ENCODE measurements at places on chromosomes 16 and 17. TPM values are rescaled to one million over a fixed set of nuclear protein-coding genes. Genes with fewer than 3 reads are reported as not detected.
A peak's percentile ranks its signal among the peaks of the same experiment; 100 is the strongest.

Gene NPIPA2
- not detected for total RNA-seq

Gene CDH13
- total RNA-seq: 0.56 TPM

- no peak for DNase-seq
Observed at GRCh38 chr17:539766-540165, 174.9 kb downstream of the VPS53 start.

DNA sequence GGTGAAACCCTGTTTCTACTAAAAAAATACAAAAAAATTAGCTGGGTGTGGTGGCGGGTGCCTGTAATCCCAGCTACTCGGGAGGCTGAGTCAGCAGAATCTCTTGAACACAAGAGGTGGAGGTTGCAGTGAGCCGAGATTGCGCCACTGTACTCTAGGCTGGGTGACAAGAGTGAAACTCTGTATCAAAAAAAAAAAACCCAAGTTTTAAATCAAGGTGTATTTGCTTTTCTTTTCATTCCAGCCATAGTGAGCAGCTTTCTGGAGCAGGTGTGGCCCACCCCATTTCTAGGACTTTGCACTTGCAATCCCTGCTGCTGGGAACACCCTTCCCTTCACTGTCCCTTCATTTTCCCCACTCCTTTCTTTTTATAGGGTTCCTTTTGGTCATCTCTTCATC is 28.8 kb downstream of the TMEM238L start:
- DNase-seq: no peak

Gene CMTM1
- 0.61 TPM for total RNA-seq

GRCh38 chr16:20952139-20952920 is 51.8 kb downstream of the LYRM1 start:
- DNase-seq: no peak

Gene GAS7
- total RNA-seq: 79.9 TPM

Gene SDR42E1
- 4.4 TPM for total RNA-seq

Gene NGFR
- 0.07 TPM for total RNA-seq

DNA sequence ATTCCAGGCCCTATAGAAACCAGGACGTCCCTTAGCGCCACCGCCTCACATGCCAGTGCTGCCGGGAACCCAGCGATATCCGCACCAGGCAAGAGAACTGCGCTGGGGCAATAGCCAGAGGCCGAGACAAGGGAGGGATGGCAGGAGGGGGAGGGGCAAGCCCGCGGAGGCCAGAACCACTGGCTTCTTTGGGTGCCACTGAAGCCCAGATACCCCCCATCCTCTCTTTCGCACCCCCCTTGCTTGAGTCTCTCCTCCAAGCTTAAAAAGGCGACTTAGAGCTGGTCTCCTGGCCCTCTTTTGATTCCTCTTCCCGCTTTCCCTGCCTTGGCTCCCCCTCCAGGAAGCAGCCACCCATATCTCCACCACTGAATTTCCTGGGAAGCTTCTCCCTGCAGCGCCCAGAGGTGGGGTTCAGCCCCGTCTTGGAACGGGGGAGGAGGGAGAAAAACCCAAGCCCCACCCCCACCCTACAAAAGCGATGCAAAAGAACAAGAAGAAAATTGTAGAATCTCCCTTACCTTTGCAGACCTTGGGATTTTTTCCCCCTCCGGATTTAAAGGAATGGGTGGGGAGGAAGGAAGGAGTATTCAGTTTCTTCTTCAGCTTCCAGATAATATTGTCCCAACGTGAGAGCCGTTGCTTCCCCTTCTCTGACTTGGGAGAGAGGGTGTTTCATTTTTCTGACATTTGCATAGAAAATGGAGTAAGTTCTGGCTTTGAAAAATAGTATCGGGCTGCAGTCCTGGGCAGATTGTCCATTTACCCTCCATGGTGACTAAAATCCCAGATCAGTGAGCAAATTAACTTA is 622 bp downstream of the HOXB6 start:
- no peak for DNase-seq

DNA sequence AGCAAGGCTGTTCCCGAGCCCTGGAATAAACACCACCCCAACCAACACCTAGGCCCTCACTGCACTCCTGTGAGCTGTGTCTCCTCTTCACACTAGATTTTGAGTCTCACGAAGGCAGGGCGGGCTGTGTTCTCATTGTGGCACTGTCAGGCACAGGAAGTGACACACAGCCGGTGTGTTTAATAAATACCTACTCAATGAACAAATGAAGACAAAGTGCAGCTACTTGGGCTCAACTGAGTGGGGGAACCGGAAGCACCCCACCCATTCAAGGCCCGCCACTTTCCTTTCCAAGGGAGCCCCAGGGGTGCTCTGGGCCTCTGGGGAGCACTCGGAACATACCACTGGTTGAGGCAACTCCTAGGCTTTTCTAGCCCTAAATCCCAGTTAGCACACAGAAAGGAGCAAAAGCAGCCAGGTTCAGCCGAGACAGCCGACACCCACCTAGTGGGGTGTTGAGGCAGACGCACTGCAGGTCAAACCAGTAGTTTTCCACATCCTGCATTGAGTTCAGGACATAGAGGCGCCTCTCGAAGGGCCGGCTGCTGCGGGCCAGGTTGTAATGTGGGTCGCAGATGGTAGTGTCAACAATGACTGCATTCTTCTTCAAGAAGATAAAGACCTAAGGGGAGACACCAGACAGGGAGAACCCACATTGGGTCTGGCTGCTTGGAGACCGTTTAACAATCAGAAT is 57.7 kb downstream of the GTF3C1 start:
- DNase-seq: no peak

- no peak for DNase-seq
Observed at GRCh38 chr17:2149934-2150333, 95.0 kb downstream of the HIC1 start.

- DNase-seq: no peak
Observed at GRCh38 chr17:79027274-79027924, 3.4 kb downstream of the C1QTNF1 start.

DNA sequence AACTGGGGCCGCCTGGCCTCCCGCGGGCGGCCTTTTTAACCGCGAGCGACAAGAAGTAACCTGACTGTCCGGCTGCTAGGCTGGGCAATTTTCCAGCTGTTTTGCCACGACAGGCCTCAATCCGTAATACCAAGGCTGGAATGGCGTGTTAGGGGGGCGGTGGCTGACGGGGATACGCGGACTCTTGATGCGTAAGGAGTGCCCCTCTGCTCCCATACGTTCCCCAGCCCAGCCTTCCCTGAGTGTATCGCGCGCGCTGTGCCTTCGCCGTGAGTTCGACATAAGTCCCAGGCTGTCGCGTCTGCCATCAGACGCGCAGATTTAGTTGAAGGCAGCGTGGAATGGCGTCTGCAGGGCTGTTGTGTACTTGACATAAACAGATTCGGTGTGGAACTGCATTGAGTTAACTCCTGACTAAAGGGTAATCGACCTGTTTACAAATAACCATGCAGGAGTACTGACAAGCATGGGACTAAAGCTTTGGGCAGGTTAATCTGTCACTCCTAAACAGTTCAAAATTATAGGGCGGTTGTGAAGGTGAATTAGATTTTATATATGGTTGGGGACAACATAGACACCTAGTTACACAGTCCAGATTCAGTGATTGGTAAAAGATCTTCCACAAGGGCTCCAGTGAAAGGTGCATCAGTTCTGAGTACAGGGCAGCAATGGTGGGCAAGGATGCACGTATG is 16.6 kb upstream of the ERN1 start:
- peak; percentile 69 for DNase-seq

- DNase-seq: peak; percentile 31
Observed at GRCh38 chr16:75011634-75012307, 12.9 kb downstream of the ZNRF1 start.

- DNase-seq: no peak
Observed at GRCh38 chr17:18967916-18968315, 16.0 kb downstream of the SLC5A10 start.

DNA sequence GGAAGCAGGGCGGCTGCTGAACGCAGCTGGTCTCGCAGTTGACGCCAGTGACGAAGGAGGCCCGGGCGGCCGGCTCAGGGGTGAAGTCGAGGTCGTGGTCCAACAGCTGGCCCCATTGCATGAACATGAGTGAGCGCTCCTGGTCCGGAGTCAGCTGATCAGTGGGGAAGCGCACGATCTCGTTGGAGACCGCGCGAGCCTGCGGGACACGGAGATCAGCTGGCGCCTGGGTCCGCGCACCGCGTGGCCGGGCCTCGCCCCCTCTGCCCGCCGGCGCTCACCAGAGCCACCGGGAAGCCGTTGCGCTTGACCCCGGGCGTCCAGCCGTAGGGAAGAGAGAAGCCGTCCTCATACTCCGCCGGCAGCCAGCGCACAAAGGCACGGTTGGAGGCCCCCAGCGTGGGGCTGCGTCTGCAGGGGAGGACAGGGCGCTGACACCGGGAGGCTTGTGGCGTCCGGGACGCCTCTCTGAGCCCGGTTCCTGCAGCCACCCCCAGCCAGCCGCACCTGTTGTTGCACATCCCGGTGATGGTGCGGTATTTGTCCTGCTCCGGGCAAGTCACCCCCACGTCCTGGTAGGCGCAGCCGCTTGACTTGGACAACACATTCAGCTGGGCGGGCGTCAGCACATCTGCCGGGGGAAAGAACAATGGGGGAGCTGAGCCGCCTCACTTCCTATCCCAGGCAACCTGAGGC is 1.6 kb downstream of the MPO start:
- no peak for DNase-seq

Gene HCRT
- not detected for total RNA-seq

- DNase-seq: no peak
Observed at GRCh38 chr17:42431758-42432161, 8.7 kb upstream of the CAVIN1 start.

Gene ITGAX
- 0.52 TPM for total RNA-seq

DNA sequence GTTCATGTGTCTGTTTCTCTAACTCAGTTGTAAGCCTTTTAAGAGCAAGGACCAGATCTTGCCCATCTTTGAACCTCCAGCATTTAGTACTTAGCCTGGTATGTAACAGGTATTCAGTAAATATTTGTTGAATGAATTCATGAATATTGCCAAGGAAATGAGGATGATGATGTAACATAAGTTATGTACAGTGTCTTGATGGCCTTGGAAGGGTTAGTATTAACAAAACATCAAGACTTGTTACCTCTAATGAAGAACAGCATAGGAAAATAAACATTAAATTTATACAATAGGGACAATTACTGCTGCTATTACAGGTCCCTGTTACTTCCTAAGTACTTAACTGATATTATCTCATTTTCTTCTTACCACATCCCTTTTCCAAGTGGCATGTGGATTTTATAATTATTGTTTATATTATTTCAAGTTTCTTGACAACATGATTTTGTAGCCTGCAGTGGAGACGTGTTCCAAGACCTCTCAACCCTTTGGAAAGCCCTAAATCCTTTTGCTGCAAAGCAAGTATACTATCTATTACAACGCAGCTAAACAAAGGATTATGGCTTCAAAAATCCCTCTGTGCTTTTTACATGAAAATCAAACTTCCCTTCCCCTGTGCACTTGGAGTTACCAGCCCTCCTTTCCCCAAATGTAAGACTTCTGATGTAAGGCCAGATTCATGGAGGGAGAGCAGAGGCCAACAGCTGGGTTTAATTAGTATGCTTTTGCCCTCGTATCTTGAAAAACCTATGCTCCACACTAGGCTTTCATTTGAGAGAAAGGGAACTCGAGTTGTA is 77.4 kb upstream of the SMIM36 start:
- no peak for DNase-seq

GRCh38 chr16:70472786-70473433 is 18.5 kb downstream of the FCSK start:
- no peak for DNase-seq

DNA sequence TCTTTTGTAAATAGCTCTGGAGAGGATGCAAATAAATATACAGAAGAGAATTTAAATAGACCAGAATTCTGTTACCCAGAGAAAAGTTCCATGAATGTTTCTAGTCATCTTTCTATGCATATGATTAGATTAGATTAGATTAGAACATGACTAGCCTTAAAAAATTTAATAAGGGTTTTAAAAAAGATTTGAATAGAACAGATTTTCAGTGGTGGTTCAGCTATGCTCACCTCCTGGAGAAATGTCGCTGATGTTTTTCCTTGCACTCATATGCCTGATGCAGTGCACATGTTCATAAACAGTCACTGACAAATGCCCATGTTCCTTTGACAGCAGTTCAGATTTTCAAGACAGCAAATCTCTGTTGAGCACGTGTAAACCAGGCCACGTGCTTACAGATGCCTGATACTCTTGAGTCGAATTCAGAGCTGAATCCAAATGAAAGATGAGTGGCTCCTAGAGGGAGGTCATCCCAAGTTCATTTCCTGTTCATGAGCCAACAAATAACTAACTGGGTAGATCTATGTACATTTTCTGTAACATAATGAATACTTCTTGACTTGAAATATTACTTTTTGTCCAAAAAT is 19.9 kb upstream of the RAB11FIP4 start:
- no peak for DNase-seq
